Mammary microvascular endothelial cell (primary cell): ENCODE measurements at places on chromosomes 6 and 20. TPM values are rescaled to one million over a fixed set of nuclear protein-coding genes. Genes with fewer than 3 reads are reported as not detected.

The SLC9A8 gene
- 4.8 and 6.3 TPM in 2 replicates for total RNA-seq

The FGD2 gene
- not detected in 2 replicates for total RNA-seq

The GGTLC1 gene
- not detected in 2 replicates for total RNA-seq

The SLC13A3 gene
- total RNA-seq, result not detected in 2 replicates

The CTAGE9 gene
- not detected in 2 replicates for total RNA-seq
